ENCODE measurements at places on chromosomes 2 and 18.
A peak's percentile ranks its signal among the peaks of the same experiment; 100 is the strongest.

- DNase-seq: no peak
Observed at GRCh38 chr2:88671786-88672427, 19.6 kb upstream of the RPIA start.

DNA sequence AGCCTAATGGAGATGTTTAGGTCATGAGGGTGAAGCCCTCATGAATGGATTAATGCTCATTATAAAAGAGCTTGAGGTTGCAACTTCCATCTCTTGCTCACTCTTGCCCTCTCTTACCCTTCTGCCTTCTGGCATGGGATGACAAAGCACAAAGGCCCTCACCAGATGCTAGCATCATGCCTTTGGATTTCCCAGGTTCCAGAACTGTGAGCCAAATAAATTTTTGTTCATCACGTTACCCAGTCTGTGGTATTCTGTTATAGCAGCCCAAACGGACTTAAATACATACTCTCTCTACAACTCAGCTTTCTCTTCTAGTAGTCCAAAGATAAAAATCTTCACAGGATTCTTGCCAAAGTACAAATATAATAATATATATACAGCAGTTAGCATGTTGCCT, 75.8 kb downstream of the LNPK start:
- DNase-seq: no peak

DNA sequence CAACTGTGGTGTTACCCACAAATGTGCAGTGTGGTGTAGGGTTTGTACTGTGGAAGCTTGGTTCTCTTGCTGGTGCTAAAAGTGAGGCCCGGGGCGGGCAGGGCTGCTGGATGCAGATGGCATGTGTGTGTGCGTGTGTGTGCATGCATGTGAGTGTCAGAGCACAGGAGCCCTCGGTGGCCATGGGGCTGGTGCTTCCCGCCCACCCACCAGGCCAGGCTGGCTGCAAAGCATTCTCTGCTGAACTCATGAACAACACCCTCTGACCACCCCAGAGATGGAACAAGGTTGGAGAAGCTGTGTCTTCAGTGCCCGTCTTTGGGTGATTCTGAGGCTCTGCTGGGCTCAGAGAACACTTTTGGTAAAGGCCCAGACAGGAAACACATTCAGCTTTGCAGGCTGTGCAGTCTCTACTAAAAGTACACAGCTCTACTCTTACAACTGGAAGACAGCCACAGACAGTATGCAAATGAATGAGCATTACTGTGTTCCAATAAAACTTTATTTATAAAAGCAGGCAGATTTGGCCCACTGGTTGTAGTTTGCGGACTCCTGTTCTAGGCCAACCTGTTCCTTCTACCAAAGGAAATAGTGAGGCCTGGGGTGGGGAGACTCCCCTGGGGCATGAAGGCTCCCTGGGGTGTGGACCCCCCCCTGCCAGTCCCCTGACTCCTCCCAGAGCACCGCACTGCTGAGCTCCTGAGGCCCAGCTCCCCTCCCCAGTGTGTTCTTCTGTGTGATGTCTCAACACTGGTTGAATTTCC, 225.3 kb upstream of the HDAC4 start:
- DNase-seq: no peak

GRCh38 chr2:166610180-166610912, 116.3 kb upstream of the SCN7A start:
- no peak for DNase-seq

DNA sequence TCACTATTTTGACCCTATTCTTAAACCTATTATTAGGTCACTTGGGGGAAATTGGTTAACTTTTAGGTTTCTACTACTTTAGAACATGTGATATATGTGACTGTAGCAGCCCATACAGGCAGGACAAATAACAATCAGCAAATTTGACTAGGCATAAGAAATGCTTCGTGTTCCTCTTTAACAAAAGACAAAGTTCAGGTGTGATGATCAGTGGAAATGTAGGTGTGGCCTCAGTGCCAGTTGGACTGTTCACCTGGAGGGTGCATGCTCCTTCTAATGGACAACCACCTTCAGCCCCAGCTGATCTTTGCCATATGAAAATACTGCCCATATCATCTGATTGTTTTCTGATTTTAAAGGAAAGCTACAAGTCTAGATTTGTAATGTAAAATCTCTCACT, 6.4 kb downstream of the PDK1 start:
- no peak for DNase-seq

- DNase-seq: no peak
Observed at GRCh38 chr18:36934884-36935283, 106.0 kb downstream of the KIAA1328 start.

DNA sequence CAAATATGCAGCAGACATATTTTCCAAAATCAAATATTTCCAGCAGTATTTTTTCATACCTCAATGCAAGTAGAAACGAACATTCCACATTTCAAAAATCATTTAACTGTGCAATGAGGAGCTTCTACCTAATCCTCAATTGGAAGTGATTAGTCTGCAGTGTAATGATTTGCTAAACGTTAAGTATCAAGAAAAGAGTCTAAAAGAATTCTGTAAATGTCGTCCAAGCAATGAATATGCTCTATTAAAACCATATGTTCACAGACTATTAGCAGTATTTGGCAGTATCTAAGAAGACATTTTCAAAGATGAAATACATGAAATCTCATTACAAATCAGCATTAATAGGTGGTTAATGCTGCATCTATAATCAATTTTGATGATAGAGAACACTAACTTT, 15.9 kb downstream of the DYM start:
- DNase-seq: no peak

- DNase-seq: no peak
Observed at GRCh38 chr18:13216092-13216582, 2.4 kb upstream of the LDLRAD4 start.

DNA sequence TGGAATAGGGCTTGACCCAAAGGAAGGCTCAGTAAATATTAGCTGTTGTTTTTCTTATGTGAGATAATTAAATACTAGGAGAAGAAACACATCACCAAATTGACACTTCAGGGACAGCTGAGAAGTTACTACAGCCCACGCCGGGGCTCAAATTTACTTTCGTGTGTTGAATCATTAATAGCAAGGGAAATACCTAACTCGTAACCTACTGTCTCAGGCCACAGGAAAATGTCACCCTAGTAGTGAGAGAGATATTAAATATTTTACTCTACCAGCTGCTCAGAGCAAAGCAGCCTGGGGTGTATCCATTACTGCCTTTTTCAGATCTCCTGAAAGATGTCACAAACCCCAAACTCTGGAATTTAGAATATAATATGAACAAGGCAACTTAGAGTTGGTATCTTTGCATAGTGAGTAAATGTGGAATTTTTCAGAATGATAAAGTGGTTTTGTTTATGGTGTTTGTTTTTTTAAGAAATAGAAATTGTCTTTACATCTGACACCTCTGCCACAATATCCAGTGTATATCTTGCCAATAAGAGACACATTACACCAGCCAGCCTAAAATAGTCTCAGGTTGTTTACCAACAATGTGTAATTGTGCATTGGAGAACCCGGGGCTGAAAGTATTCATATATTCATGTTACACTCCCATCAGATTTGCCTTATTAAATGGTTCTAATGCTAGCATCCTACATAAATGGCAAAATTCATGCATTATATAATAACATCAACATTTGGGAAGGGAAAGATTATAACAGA, 48.4 kb downstream of the ATP8B1 start:
- DNase-seq: no peak

- DNase-seq: no peak
Observed at GRCh38 chr18:12656938-12657683, 796 bp downstream of the SPIRE1 start.

DNA sequence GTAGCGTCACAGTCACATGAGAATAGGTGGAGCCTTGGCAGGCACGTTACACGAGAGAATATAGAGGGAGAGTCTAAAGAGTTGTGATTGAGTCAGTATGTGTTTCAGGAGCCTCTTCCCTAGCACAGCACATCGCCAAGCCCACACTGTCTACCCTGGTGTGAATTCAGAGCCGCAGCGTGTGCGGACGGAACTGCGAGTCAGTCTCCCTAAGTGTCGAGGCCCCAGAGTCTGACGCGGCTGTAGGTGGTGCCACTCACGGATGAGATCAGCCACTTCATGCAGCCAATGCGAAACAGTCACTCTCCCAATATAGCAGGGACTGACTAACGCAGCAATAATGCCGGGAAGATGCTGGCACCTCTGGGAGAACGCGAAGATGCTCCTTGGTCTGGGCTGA, 587.3 kb upstream of the ID2 start:
- DNase-seq: no peak

GRCh38 chr2:75640621-75641121, 5.9 kb upstream of the MRPL19 start:
- no peak for DNase-seq

GRCh38 chr18:62091487-62092120, 95.3 kb downstream of the PIGN start:
- no peak for DNase-seq

- DNase-seq: no peak
Observed at GRCh38 chr2:12514631-12515437, 201.9 kb upstream of the TRIB2 start.

- DNase-seq: no peak
Observed at GRCh38 chr2:44789971-44790721, 151.4 kb upstream of the SIX3 start.

- no peak for DNase-seq
Observed at GRCh38 chr2:158732573-158733429, 62.3 kb upstream of the DAPL1 start.

GRCh38 chr2:4553241-4553640, 849.9 kb downstream of the DCDC2C start:
- no peak for DNase-seq

DNA sequence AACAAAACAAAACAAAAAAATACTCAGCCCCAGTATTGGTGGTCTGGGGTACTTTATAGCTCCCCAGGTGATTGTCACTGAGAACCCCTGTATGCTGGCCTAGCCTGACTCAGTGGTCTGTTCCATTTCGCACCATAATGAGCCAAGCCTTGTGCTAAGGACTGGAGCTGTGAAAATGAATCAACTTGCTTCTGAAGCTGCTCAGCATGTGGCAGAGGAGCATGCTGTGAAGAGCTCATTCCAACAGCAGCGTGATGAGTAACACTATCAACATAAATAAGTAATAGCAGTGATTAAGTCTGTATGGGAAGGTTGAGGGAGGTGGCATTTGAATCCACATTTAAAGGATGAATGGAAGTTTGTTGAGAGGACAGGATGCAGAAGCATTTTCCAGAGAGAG, 67.2 kb upstream of the ATL2 start:
- DNase-seq: no peak

- no peak for DNase-seq
Observed at GRCh38 chr2:46025081-46025480, 272.1 kb upstream of the EPAS1 start.

DNA sequence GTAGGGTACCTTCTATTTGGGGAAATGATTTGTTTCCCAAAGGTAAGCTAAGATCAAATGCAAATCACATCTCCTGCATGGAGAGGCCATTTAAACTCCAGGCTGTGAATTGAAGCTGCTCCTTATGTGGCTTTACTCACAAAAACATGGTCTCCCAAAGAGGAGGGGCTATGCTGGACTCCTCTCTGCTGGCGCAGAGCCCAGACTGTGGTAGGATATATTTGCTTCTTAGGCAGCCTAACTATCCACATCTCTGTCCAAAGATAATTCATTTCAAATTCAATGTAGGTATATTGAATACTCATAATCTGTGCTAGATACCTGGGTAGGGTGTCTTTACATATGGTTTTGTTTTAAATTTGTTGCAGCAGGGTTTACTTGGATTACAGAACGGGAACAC, 358.5 kb downstream of the ALK start:
- no peak for DNase-seq

- no peak for DNase-seq
Observed at GRCh38 chr2:6864923-6865345, 773 bp downstream of the CMPK2 start.

- DNase-seq: peak; percentile 83
Observed at GRCh38 chr2:219541611-219542180, 1.9 kb downstream of the CHPF start.

GRCh38 chr18:29540548-29540947, 1363.6 kb upstream of the CDH2 start:
- no peak for DNase-seq

GRCh38 chr2:61887717-61888266, 664 bp downstream of the CCT4 start:
- DNase-seq: no peak

DNA sequence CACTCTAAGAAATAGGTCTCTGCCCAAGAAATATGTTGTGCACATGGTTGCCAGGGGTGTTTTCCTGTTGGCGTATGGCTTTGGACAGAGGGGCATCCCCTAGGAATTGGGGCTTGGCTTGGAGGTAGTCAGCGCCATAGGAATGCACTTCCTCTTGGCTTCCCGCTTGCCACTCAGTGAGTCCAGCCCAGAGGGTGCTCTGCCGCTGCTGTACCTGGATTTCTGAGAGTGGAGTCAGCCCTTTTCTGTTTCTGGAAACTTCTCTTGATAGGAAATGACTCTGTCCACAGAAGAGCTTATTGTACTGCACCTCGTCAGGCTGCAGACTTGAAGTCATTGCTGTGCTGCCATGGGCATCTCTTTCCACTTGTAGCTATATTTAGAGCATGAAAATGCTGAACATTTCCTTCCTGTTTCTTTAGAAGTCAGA, 116.7 kb upstream of the MGAT5 start:
- DNase-seq: no peak
